ENCODE measurements at places on chromosomes 3 and 15. TPM values are rescaled to one million over a fixed set of nuclear protein-coding genes. Genes with fewer than 3 reads are reported as not detected.

DNA sequence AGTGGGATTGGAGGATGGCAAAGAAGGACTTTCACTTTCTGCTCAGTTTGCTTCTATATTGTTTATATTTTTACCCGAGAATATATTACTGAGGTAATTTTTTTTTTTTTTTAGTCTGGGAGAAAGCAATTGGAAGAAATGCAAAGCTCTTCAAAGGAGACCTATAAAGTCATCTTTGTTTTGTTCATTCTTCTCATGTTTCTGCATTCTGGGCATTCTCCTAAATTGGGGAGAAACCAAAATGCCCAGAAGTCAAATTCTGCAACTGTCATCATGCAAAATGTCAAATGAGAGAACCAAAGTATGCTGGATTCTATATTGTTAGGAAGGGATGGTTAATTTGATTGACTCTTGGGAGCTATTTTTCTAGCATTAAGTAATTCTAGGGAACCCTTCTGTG, 168.3 kb upstream of the TSC22D2 start:
- no peak overlapping the region for H3K4me3 ChIP-seq
- H3K4me1 ChIP-seq = no peaks in the 10 kb centered on the region
- DNase-seq = no peak
- no peak overlapping the region for H3K27ac ChIP-seq

GRCh38 chr15:92328207-92328606, 65.5 kb upstream of the ST8SIA2 start:
- no peak overlapping the region for H3K27ac ChIP-seq
- H3K36me3 ChIP-seq = no peaks in the 10 kb centered on the region
- no peak for DNase-seq
- peaks cover 18% of the 10 kb centered on the region for H3K27me3 ChIP-seq
- H3K4me3 ChIP-seq = no peak overlapping the region

DNA sequence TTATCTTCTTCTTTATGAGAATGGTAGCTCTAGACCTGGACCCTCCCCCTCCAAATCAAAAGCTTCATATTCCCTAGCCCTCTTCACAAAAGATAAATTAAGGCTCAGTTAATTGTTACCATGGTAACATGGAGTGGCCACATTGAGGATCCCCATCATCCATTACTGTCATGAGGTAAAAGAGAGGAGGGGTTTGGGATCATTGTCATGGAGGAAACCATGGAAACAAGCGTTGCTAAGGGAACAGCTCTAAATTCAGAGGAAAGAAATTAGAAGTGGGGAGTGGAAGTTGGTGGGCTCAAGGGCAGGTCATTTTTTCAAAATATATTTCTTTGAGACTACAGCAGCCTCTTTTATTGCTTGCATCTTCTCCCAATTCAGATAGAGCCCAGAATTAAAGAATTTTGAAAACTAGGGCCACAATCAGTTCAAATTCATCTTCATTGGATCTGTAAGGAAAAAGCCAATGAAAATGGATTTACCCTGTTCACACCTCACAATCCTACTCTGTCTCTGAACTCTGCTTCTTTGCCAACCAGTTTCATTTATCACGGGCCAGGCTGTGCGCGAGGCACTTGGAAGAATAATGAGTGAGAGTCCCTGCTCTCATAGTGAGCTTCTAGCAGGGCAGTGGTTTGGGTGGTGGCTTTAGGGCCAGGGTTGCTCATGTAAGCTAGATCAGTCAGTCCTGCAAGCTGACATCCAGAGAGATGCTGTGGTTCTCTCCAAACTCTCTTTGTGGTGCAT, 11.6 kb upstream of the AEN start:
- H3K4me3 ChIP-seq = no peak overlapping the region
- DNase-seq = no peak
- peaks cover 22% of the 10 kb centered on the region for H3K4me1 ChIP-seq
- no peak overlapping the region for H3K27ac ChIP-seq
- peaks cover 2% of the 10 kb centered on the region for H3K36me3 ChIP-seq

- H3K4me3 ChIP-seq = no peak overlapping the region
- no peak for DNase-seq
- H3K4me1 ChIP-seq = peaks cover 16% of the 10 kb centered on the region
- no peak overlapping the region for H3K27ac ChIP-seq
These were observed 60.9 kb downstream of the PXYLP1 start for GRCh38 chr3:141292356-141293058.

C15orf39 gene
- 22.0 TPM for total RNA-seq

- H3K27ac ChIP-seq = no peak overlapping the region
- H3K27me3 ChIP-seq = no peaks in the 10 kb centered on the region
- no peak overlapping the region for H3K4me3 ChIP-seq
- H3K36me3 ChIP-seq = no peaks in the 10 kb centered on the region
- H3K4me1 ChIP-seq = peaks cover 15% of the 10 kb centered on the region
- no peak for DNase-seq
These were observed 18.1 kb upstream of the RAF1 start for GRCh38 chr3:12681943-12682390.

- H3K36me3 ChIP-seq = no peaks in the 10 kb centered on the region
- no peak overlapping the region for H3K4me3 ChIP-seq
- no peaks in the 10 kb centered on the region for H3K27me3 ChIP-seq
- H3K4me1 ChIP-seq = no peaks in the 10 kb centered on the region
These were observed 576.3 kb downstream of the GRM7 start for GRCh38 chr3:7437231-7437630.

REC114 gene
- not detected for total RNA-seq

- H3K27me3 ChIP-seq = no peaks in the 10 kb centered on the region
- H3K4me3 ChIP-seq = no peak overlapping the region
- H3K4me1 ChIP-seq = no peaks in the 10 kb centered on the region
- no peak for DNase-seq
- H3K27ac ChIP-seq = no peak overlapping the region
- H3K36me3 ChIP-seq = no peaks in the 10 kb centered on the region
These were observed 107.1 kb downstream of the MECOM start for GRCh38 chr3:169556349-169556870.

GRCh38 chr3:196902296-196902695, 34.6 kb downstream of the SENP5 start:
- H3K4me3 ChIP-seq = no peak overlapping the region
- H3K27ac ChIP-seq = no peak overlapping the region
- DNase-seq = no peak
- no peaks in the 10 kb centered on the region for H3K27me3 ChIP-seq

DNA sequence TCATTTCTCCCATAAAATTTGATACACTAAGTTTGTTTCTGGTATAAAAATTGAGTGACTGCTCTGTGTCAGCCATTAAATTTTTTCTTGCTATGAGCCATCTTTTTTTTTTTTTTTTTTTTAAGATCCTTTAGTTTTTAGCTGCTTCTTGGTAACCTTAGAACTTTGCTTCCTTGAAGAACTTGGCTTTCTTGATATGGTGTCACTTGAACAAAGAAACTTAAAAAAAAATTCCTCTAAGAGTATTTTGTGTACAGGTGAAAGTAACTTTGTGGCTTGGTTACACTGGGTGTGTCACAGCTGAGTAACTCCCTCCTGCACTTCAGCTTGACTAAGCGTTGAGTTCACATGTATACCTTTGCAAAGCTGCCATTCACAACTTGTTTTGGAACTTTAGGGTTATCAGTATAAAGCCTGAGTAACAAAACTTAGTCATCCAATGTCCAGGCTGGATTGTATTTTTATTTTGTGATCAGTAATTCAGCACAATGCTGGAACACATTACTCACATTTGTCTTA, 6.5 kb downstream of the CHD2 start:
- H3K4me3 ChIP-seq = peak overlapping the region; percentile 92
- no peaks in the 10 kb centered on the region for H3K27me3 ChIP-seq
- H3K36me3 ChIP-seq = peaks cover 21% of the 10 kb centered on the region
